ENCODE measurements at places on chromosomes 3 and 15.

DNA sequence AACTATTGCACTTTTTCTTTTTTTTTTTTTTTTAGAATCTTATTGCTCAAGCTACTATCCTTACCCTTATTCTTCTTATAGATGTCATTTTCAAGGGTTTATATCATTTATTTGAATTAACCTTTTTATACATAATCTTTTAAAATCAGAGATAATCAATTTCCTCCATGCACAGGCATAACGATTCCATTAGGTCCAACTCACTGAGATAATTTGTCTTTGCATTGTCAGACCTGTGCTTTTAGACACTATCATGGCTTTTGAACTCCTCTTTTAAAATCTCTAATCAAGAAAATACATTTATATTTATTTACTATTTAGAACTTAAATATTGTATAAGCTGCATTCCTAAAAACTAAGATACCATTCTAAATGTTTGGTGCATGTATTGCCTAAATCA is 1454.9 kb downstream of the ZPLD1 start:
- no peak for DNase-seq

GRCh38 chr3:14602804-14603644 is 48.5 kb upstream of the CCDC174 start:
- DNase-seq: no peak

DNA sequence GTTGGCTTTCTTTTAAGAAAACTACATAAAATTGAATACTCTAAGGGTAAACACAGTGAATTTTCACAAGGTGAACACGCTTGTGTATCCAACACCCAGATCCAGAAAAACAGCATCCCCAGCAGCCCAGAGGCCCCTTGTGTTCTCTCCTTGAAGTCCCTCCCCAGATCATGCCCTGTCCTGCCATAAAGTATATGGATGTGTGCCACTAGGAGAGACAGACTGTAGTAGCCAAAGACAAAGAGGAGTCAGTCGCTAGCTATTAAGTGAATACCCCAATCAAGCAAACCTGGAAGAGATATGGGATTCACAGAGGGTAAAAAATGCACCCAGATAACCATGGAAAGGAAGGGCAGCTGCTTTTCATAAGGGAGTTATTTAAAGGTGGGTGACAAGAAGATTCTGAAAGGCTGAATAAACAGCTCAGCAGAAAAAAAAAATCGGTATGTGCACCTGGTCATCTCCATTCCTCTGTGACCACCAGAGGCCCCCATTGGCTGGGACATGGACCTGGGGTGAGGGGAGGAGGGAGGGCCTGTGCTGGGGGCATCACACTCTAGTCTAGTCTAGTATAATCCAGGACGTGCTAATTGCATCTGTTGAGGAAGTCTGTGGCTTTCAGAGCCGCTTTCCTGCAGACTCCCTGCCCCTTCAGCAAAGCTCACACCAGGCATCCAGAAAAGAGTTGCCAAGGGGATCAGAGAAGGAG is 167.3 kb upstream of the NDN start:
- no peak for DNase-seq

GRCh38 chr3:160806094-160806493 is 50.1 kb downstream of the PPM1L start:
- no peak for DNase-seq

DNA sequence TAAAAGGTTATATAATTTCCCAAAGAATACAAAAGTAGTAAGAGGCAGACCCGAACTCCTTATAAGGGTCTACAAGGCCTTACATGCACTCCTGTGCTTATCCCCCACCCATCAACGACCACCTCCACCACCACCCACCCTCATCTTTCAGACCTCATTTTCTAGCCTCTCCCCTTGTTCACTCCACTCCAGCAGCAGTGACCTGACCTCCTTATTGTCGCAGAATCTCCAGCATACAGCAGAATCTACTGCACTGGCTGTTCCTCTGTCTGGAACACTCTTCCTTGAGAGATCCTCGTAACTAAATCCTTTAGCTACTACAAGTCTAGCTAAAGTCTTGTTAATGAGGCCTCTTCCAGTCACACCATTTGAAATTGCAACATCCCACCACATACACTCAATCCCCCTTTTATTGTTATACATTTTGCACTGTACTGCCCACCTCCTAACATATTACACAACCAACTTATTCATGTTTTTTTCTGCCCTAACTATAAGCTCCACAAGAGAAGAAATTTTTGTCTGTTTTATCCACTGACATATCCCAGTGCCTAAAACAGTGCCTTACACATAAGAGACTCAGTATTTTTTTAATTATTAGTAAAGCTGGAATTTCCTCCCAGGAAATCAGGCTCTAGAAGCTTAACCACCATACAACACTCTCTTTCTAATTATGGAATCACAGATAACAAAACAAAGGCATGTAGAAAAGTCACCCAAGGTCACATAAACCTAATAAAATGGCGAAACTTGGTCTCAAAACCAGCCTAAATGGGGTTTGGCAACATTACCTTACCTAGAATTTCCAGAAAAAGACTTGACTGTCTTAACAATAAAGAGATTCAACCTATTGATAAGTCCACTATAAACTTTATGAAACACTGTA is 40.2 kb downstream of the ZNF148 start:
- DNase-seq: no peak

- no peak for DNase-seq
Observed at GRCh38 chr3:23129817-23130216, 73.3 kb upstream of the UBE2E2 start.

DNA sequence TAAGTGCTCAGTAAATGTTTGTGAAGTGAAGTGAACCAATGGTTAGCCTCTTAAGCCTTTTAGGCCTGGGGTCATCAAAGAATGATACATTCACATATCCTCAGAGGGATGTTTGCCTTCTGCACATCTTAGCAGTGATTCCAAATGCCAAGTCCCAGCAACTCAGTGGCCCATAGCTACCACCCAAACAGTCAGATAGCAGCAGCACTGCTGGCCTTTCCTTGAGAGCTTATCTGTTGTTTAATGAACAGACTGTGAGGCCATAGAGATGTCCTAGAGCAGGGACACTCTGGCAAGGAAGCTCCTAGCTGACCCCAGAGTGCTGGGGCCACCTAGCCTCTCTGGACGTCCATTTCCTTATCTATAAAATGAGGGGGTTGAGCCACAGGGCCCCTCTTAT is 86.8 kb downstream of the CYP19A1 start:
- no peak for DNase-seq

- DNase-seq: no peak
Observed at GRCh38 chr3:99551520-99551919, 86.9 kb upstream of the COL8A1 start.

- no peak for DNase-seq
Observed at GRCh38 chr3:84904816-84905555, 53.8 kb upstream of the CADM2 start.

DNA sequence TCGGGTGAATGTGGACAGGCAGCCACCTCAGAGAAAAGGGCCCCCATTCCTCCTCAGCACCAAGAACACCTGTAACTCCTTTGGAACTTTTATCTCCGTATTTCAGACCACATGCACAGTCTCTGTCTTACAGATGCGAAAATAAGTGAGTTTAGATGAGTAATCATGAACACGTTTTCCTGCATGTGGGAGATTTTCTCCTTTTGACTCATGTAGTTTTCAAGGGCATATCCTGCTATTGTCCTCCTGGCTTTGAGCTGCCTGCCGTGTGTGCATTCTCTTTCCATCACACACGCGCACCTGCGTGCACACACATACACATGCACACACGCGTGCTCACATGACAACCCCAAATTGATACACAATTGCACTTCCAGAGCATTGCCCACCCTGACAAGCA is 239.2 kb downstream of the GABRG3 start:
- DNase-seq: no peak

DNA sequence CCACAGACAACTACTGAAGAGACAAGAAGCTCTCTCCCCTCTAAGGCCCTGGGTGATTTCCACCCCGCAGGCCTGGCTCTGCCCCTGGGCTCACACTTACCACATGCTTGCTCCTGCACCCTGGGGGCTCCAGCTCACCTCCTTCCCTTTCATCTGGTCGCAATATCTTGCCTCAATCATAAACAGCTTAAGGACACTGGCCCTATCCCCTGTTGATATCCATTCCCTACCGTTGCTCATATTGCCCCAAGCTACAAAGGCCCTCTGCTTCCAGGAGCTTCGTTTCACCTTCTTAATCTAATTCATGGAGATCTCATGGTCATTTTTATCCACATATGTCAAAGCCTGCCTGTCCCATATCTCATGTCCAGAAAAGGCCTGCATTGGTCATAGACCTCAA is 46.0 kb upstream of the TSEN2 start:
- no peak for DNase-seq

- no peak for DNase-seq
Observed at GRCh38 chr3:86989006-86989405, 1.9 kb downstream of the VGLL3 start.

DNA sequence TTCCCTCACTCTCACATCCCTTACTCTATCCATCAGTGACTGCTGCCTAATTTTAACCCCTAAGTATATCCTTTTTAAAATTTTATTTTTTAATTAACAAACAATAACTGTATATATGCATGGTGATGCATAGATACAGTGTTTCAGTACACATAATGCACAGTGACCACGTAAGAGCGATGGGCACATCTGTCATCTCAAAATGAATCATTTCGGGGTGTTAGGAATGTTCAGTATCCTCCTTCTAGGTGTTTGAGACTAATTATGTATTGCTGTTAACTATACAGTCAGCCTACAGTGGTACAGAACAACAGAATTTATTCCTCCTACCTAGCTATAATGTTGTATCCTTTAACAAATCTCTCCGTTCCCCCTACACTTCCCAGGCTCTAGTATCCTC is 307.0 kb downstream of the FOXP1 start:
- no peak for DNase-seq

- DNase-seq: no peak
Observed at GRCh38 chr15:48493084-48493762, 152.3 kb downstream of the FBN1 start.

DNA sequence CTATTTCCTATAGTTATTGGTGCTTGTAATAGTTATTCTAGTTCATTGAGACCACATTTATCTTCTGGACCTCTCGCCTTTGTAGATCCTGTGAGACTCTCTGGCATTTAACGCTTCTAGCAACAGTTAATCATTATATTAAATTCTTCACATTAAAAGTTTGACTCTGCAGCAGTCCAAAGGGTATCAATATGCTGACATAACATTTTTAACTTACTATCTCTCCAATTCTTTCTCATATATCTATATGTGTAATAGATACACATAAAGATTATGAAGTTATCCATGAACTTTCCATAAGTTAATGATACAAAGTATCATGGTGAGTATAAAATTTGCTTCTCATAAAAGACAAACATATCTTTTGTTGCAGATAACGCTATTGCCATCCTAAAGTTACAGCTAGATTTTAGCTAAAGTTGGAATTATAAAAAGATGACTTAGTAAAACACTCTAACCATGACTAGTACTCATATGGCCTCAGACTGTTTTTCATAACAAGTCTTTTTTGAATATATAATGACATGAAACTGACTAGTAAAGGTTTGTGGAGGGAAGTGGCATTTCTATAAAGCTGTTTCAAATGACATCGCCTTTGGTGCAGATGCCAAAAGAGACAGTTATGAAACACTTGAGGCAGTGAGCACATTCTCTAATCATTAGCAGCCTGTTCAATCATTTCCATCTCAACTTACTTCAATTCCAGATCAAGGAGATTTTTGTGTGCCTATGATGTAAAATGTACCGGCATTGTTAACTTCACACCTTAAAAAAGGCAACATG is 379.3 kb upstream of the CBLB start:
- no peak for DNase-seq

GRCh38 chr3:8589880-8590556 is 54.6 kb downstream of the SSUH2 start:
- DNase-seq: no peak

DNA sequence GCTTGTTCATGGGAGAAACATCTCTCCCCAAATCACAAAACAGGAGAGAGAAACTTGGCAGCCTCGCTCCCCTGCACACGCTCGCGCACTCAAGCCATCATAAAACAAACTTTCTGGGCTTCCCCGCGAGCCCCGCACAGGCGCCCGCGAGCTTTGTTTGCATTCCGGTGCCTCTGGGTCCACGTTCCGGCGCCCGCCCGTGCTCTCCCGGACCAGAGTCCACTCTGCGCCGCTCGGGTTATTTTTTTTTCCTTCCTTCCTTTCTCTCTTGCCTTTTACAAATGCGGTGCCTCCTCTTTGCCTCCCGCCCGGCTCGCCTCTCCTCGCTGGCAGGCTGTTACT is 363 bp downstream of the MAGI1 start:
- no peak for DNase-seq

GRCh38 chr3:66297900-66298299 is 77.1 kb downstream of the SLC25A26 start:
- no peak for DNase-seq

GRCh38 chr15:46856839-46857502 is 860.3 kb upstream of the SEMA6D start:
- no peak for DNase-seq

GRCh38 chr15:60916032-60916678 is 312.9 kb downstream of the RORA start:
- no peak for DNase-seq

GRCh38 chr3:81674690-81675089 is 86.8 kb downstream of the GBE1 start:
- no peak for DNase-seq

GRCh38 chr3:110995461-110996231 is 76.0 kb upstream of the NECTIN3 start:
- DNase-seq: no peak

GRCh38 chr3:62558549-62559112 is 185.3 kb upstream of the FEZF2 start:
- no peak for DNase-seq

DNA sequence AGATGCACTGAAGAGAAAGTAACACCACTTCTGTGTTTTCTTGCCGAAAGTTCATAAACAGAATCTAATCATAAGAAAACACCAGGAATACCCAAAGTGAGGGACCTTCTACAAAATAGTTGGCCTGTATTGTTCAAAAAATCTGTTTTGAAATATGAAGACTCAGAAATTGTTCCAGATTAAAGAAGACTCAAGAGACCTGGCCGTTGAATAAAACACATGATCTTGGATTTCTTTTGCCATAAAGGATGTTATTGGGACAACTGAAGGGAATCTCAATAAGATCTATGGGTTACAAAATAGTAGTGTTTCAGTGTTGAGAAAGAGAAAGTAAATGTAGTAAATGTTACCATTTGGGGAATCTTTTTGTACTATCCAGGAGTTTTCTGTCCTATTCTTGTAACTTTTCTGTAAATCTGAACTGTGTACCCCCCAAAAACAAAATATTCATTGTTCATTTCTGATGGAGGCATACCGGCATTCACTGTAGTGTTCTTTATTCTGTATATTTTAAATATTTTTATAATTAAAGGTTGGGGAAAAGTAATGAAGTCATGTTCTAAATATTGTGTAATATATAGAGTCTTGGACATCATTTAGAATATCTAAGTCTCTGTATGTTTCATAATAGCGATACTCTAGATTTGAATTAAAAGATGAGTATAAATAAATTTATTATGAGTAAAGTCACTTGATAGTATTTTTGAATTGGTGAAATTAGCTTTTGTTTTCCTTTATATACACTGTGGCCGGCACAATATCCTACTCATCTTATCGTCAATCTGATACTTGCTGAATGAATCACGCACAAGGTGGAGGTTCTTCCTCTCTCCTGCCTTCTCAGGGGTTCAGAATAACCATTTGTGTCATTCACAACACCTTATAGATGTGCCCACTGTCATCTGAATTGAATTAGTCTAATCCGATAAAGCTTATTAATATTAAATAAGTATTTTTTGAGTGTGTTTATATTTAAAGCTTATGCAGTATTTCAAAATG is 66.7 kb downstream of the TRAK1 start:
- DNase-seq: no peak

GRCh38 chr3:161187046-161187445 is 34.1 kb upstream of the NMD3 start:
- DNase-seq: no peak
